Activated CD8-positive, alpha-beta memory T cell treated with anti-CD3 and anti-CD28 coated beads for 48 hours (primary cell): ENCODE measurements at places on chromosomes 13 and 19.

GRCh38 chr13:45196622-45197021 is 4.2 kb downstream of the KCTD4 start:
- DNase-seq = no peak

- DNase-seq = no peak
These were observed 1.4 kb downstream of the CUL4A start for GRCh38 chr13:113210833-113211232.

GRCh38 chr19:45878043-45878794 is 7.7 kb downstream of the IRF2BP1 start:
- DNase-seq = no peak

- no peak for DNase-seq
These were observed at the start of gene PRR12 for GRCh38 chr19:49590971-49591730. TSS of gene PRR12 (plus strand) at chr19:49591182. CDS start at chr19:49591655, 473 bp downstream.

- DNase-seq = no peak
These were observed 2.4 kb upstream of the ZNF616 start for GRCh38 chr19:52142001-52142595.

DNA sequence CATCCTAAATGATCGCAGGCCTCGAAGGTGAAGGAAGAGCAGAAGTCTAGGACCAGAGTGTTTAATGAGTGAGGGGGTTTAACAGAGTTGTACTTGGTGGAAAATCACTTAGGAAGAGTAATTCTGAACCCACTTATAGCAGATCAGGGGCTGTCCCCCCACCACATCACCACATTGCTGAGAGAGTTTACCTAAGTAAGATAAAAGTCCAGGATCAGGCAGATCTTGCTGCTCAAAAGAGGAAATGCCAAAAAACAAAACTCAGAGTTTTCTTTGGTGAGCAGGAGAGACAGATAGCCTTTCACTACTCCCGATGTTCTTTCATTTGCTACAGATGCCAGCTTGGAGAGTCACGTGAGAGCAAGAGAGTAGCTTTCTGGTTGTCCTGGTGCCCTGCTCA is 15.4 kb downstream of the ZNF317 start:
- DNase-seq = no peak

DNA sequence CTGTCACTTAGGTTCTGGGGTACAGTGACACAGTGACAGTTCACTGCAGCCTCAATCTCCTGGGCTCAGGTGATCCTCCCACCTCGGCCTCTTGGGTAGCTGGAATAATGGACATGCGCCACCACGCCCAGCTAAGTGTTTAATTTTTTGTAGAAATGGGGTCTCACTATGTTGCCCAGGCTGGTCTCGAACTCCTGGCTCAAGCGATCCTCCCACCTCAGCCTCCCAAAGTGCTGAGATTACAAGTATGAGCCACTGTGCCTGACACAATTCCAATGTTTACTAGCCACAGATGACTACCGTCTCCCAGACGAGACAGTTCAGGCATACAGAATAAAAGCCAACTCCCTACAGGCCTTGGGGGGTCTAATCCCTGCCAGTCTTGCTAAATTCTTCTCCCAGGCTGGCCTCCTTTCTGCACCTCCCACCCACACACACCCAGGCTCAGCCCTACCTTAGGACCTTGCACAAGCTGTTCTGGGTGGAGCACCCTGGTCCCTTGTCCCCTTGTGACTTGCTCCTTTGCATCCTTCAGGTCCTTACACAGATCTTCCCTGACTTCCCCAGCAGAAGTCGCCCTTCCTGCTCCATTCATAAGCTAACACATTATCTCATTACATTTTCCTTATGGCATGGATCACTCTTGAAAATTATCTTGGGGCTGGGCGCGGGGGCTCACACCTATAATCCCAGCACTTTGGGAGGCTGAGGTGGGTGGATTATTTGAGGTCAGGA is 106.4 kb downstream of the INSR start:
- no peak for DNase-seq

GRCh38 chr13:108643646-108644353 is 14.4 kb downstream of the MYO16 start:
- no peak for DNase-seq
